HT1080 (cell line): ENCODE measurements at places on chromosomes 1 and 21. TPM values are rescaled to one million over a fixed set of nuclear protein-coding genes. Genes with fewer than 3 reads are reported as not detected.

The ADORA1 gene
- total RNA-seq: 3.8 and 6.2 TPM in 2 replicates

The PRAMEF10 gene
- not detected in 2 replicates for total RNA-seq

The BRDT gene
- total RNA-seq: not detected in 2 replicates

The CYP4X1 gene
- 0.03 TPM in 2 replicates for total RNA-seq

- no peak for DNase-seq
Measured at GRCh38 chr1:178039891-178040290, 54.0 kb upstream of the RASAL2 start.

DNA sequence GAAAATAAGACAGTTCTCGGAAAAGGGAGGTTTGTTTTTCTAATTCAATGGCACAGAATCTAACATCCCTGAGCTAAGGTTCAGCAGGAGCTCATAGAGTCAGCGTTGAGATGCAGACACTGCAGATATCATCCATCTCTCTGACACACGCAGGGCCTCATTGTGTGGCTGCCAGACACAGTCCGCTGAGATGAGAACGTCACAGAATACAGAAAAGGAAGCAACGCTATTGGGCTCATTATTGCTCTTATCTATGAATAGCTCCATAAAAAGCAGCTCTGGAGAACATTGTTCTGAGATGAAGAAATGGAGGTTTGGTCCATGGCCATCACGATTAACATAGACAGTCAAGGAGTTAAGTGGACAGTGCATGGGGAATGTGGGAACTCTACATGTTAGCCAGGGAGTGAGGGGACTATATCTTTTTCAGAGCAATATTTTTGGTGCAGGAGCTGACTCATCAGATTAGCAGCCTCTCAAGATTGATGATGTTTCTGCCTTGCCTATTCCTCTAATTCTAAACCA lies 771.6 kb upstream of the CXADR start:
- DNase-seq: no peak

- DNase-seq: no peak
Measured at GRCh38 chr21:28516021-28516420, 476.7 kb downstream of the LTN1 start.

DNA sequence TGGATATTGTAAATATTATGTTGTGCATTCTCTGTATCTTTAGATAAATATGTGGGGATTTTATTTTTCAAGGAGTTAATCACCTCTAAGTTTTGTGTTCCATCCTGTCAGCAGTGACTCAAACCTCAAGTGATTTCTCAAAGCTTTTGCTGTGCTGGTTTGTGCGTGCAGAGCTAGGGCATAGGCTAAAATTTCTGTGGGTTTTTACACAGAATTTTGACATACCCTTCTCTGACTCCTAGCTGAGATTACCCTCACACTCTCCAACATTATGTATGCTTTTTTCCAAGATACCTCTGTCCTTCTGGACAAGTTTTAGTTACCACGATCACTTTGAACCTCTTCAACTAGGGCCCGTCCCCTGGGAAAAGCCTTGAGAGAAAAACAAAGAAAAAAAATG lies 384.9 kb downstream of the NCAM2 start:
- DNase-seq: peak; percentile 1

DNA sequence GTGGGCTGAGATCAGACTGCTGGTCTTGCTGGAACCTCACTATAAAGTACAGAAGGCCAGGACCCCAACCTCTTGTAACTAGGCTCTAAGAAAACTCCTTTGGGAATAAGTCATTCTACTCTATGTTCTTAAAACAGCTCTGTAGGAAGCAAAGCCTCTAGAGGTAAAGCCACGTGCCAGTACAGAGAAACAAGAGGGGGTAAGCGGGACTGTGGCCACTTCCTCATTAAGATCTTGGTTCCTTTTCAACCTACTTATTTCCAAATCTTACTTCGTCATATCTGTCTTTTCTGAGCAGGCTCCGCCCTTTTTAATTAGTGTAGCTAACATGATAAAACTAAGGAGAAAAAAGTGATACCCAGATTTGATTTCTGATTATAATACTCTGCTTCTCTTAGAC lies 3.8 kb downstream of the NCSTN start:
- DNase-seq: no peak

GRCh38 chr1:12087797-12088314 lies 24.8 kb downstream of the TNFRSF8 start:
- DNase-seq: no peak

DNA sequence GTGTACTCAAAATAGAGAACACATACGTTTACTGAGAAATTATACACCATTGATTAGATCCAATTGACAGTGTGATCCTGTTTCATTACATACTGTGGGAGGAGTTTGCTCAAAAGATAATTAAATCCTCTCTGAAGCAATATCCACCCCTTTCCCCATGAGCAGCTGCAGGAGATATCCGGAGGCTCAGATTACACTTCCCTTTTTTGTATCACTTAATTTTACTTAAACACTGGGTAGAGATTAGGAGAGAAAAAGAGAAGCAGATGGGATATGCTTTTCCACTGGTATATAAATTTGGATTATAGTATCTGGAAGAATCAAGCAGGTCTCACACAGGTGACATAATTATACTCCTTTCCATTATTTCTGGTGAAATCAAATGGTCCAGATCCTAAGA lies 333.3 kb upstream of the ZRANB2 start:
- DNase-seq: no peak

GRCh38 chr1:106975944-106976343 lies 80.5 kb upstream of the PRMT6 start:
- DNase-seq: peak; percentile 19
